ENCODE measurements at places on chromosomes 7 and 10.

GRCh38 chr7:138237995-138238394 lies 161.7 kb downstream of the AKR1D1 start:
- no peak for DNase-seq

GRCh38 chr10:100612601-100613595 lies 77.2 kb downstream of the HIF1AN start:
- DNase-seq = no peak

DNA sequence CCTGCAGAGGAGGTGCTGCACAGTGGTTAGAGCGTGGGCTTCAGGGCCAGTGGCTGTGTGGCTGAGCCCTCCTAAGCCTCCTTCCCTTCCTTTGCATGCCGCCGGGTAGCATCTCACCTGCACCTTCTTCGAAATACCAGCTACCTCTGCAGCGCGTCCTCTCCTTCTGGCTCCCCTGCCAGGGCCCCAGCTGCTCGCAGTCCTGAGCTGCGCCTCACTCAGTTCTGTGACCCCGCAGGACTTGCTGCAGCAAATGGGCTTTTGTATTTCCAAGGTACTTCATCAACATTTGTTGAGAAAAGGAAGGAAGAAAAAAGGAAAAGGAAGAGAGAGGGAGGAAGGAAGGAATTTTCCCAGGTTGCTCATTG lies 146.7 kb upstream of the PRR15 start:
- DNase-seq = no peak

DNA sequence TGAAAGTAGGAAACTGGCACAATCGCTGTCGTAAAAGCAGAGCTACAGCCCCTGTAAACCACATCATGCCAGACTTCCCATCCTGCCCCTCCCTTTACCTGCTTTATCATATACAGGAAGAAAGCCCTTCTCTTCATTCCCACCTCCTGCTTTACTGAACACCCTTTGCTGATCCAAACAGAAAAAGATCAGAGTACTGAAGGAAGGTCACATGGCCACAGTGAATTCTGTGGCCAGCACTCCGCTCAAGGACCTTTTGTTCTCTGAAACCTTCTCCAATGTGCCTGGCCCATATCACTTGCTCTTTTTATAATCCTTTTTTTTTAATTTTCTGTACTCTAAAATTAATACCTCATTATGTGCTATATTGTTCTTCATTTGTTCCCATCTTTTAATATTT lies 108.8 kb upstream of the LRGUK start:
- DNase-seq = no peak

- DNase-seq = no peak
These were observed 3.5 kb downstream of the CYP26C1 start for GRCh38 chr10:93063977-93064660.

GRCh38 chr7:64183126-64183742 lies 23.8 kb upstream of the ZNF735 start:
- DNase-seq = no peak

GRCh38 chr10:122293961-122294380 lies 22.9 kb downstream of the BTBD16 start:
- no peak for DNase-seq

DNA sequence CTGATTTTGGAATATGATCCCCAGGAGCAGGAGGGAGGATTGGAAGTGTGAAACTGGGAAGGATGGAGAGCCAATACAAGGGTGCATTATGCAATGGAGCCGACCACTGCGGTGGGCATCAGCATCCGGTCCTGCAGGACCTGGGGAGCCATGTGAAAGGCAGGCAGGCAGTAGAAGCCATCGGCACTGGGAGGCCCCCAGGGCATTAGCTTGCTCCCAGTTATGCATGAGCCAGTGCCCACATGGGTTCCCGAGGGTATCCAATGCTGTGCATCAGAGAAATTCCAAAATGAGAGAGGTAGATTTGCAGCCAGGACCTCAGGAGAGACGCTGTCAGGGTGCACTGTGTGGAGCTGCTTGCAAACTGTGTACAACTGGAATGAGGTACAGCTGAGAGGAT lies 8.7 kb upstream of the KCP start:
- DNase-seq = no peak

DNA sequence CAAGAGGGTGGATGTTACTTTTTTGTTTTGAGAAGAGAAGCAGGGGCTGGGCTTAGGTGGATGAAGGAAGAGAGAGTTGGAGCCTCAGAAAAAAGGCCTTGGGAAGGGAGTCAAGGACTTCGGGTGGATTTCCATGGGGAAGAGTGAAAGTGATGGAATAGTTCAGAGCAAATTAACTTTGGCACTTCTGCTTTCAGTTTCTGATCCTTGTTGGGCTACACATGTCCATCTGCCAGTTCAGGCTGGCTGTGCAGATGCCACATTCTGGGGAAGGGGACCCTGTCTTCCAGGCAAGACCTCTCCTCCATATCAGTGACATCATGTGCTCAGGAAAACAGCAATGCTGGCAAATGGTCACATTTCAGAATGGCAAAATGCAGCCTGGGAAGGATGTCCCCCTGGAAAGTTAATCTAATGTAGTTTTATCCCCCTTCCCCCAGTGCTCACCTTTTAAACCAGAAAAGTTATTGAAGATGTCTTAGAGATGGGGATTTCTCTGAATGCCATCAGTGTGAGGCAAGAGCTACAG lies 86.0 kb downstream of the WDFY4 start:
- no peak for DNase-seq

Data from WTC11 (cell line).